ENCODE measurements at places on chromosomes 6 and 20. TPM values are rescaled to one million over a fixed set of nuclear protein-coding genes. Genes with fewer than 3 reads are reported as not detected.

- peak within 1 kb of the TSS; percentile 91 for H3K4me3 ChIP-seq
- peaks cover 48% of the 10 kb centered on the region for H3K4me1 ChIP-seq
- peak; percentile 80 for DNase-seq
- H3K27ac ChIP-seq: peak within 1 kb of the TSS; percentile 92
Measured at GRCh38 chr6:83430611-83431544, at the start of gene ME1. TSS of gene ME1 (minus strand) at chr6:83431051. CDS start at chr6:83430954, 97 bp downstream.

GRCh38 chr20:62601172-62601571 lies 41.1 kb upstream of the SLCO4A1 start:
- H3K27me3 ChIP-seq: peaks cover 27% of the 10 kb centered on the region
- peaks cover 16% of the 10 kb centered on the region for H3K4me1 ChIP-seq
- no peak for DNase-seq
- H3K27ac ChIP-seq: no peak overlapping the region
- H3K36me3 ChIP-seq: no peaks in the 10 kb centered on the region

DNA sequence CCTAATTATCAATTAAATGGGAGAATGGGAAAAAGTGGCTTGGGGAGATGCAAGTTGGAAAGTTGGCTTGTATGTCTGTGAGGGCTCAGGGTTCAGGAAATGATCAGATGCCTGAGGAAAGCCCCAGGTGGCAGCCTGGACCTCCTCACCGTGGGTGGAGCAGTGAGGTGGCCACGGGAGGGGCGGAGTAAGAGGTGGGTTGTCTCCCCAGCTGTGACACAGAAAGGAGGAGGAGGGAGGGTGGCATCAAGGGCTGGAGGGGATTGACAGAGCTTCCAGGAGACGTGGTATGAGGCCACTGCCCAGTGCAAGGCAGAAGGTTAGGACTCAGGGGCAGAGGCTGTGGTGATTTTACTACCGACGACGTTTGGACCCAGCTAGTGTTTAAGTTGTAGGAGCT lies 672.2 kb downstream of the PRKN start:
- no peaks in the 10 kb centered on the region for H3K4me1 ChIP-seq
- no peak overlapping the region for H3K27ac ChIP-seq
- peaks cover 27% of the 10 kb centered on the region for H3K27me3 ChIP-seq
- DNase-seq: no peak

DNA sequence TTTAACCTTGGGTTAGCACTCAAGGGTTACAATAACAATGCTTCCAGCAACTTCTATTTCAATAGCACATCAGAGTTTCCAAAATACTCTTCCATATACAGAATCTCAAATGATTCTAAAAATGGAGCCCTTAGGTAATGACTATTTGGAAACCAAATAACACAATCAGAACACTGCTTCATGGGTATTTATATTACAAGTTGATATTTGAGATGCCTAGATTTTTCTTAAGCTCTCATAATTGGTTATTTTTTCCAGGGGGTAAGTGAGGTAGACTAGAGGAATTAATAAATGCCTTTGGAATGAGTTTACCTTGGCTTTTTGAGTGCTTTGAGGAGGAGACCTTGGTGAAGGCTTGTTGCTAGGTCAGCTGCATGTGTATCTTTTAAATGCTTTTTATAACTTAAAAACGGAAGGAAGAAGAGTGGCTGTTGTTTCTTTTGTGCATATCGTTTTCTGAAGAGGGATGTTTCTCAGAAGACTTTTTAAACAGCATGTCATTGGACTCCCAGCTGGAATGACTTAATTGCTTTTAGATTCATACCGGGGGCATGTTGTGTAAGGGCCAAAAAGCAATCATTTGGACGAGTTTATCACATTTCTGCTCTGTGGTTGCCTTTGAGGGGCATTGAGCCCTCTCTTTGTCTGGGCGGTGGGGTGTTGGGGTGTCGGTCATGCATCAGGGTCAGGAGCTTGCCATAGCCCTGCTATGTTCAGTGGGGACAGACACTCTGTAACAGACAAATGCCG lies 186.0 kb downstream of the DTNBP1 start:
- no peak overlapping the region for H3K27ac ChIP-seq
- no peak overlapping the region for H3K4me3 ChIP-seq
- 0 out of 2 replicates have a peak, but pooled peaks cover 3% of the 10 kb centered on the region for H3K4me1 ChIP-seq
- no peak for DNase-seq
- H3K27me3 ChIP-seq: no peaks in the 10 kb centered on the region

DNA sequence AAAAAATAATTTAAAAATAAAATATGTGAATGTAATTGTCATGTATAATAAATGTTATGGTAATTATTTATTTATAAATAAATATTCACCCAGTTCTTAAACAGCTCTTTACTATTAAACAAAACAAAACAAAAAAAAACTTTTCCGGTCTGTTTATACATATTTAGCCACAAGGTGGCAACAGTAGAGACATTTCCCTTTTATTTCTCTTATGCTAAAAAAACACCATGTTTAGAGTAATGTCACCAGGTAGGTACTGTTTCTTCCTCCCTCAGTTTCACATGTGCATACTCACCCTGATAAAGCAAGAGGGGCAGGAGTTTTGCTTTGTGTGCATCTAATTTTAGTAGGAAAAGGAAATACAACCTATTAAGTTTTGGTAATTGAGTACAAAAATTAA lies 610.4 kb upstream of the IMPG1 start:
- H3K36me3 ChIP-seq: no peaks in the 10 kb centered on the region
- no peaks in the 10 kb centered on the region for H3K27me3 ChIP-seq
- no peak overlapping the region for H3K27ac ChIP-seq
- no peaks in the 10 kb centered on the region for H3K4me1 ChIP-seq
- no peak for DNase-seq

- H3K27ac ChIP-seq: no peak overlapping the region
- no peak overlapping the region for H3K4me3 ChIP-seq
- H3K27me3 ChIP-seq: no peaks in the 10 kb centered on the region
- H3K4me1 ChIP-seq: no peaks in the 10 kb centered on the region
Measured at GRCh38 chr6:14645841-14646240, 528.3 kb downstream of the CD83 start.

CRISP2 gene
- not detected for total RNA-seq

DNA sequence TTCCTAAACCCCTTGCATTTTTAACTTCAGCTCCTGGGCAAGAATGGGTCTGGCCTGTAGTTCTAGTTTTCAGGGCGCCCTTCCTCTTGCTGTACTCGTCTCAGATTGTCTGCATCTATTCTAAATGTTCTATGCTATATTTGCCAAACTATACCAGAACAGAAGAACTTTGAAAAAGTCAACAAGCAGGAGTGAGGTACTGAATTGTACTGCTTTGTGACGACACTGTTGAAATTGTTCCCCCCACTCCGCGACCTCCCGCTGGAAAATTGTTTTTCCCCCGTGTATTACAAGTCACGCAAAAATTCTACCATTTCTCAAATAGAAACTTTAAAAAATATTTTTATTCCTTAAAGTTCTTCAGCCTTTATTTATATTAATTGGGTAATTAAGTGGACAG lies 73.9 kb downstream of the CBFA2T2 start:
- H3K27ac ChIP-seq: no peak overlapping the region
- no peaks in the 10 kb centered on the region for H3K36me3 ChIP-seq
- peaks cover 9% of the 10 kb centered on the region for H3K4me1 ChIP-seq
- H3K4me3 ChIP-seq: no peak overlapping the region
- DNase-seq: no peak
- no peaks in the 10 kb centered on the region for H3K27me3 ChIP-seq

DNA sequence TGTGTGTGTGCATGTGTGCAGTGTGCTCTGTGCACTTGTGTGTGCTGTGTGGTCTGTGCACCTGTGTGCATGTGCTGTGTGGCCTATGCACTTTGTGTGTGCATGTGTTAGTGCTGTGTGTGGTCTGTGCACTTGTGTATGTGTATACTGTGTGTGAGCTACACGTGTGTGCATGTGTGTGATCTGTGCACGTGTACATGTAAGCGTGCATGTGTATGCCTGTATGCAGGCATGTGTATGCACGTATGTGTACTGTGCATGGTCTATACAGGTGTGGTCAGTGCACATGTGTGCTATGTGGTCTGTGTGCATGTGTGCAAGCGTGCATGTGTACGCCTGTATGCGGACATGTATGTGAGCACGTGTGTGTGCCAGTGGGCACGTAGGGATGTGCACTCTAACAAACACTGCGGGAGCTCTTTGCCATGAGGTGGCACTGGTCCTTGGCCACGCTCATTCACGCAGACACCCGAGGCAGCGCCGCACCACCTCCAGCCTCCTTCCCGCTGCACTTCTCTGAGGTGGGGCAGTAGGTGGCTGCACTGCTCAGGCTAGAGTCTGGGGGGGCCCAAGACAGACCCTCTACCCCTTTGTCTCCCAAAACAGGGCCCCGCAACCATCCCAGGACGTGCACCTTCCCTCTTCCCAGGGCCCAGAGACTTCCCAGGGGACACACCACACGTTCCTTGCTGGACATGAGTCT lies 42.4 kb upstream of the CHRNA4 start:
- peaks cover 98% of the 10 kb centered on the region for H3K27me3 ChIP-seq
- H3K36me3 ChIP-seq: no peaks in the 10 kb centered on the region
- H3K4me3 ChIP-seq: no peak overlapping the region
- DNase-seq: no peak

SPTLC3 gene
- 8.5 TPM for total RNA-seq

DNA sequence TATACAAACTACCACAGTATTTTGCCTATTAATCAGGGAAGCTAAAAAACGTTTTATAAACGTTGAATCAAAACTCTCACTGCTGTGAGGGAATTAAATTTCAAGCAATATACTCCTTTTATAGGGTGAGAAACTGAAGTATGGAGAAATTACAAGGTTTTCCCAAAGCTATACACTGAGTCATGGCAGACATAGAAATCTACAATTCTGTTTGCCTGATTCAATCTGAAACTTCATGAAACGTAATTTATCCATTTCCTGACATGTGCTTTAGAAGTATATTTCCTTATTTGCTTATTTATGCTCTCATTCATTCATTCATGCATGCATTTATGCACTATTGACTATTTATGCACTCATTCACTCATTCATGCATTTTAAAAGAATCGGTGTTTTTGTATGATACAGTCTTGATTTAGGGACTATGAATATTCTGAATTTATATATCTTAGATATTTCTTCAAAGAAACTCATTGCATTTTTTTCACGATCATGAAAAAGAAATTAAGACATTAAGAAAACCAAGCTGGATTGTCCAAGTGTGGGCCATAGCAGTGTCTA lies 16.5 kb downstream of the EYA4 start:
- no peaks in the 10 kb centered on the region for H3K27me3 ChIP-seq
- H3K36me3 ChIP-seq: no peaks in the 10 kb centered on the region
- H3K27ac ChIP-seq: no peak overlapping the region
- no peak for DNase-seq
- H3K4me1 ChIP-seq: peaks cover 36% of the 10 kb centered on the region

- no peak for DNase-seq
- H3K36me3 ChIP-seq: no peaks in the 10 kb centered on the region
- no peak overlapping the region for H3K4me3 ChIP-seq
- H3K27me3 ChIP-seq: no peaks in the 10 kb centered on the region
- H3K27ac ChIP-seq: no peak overlapping the region
Measured at GRCh38 chr6:92538275-92538674, 881.1 kb downstream of the EPHA7 start.

DAAM2 gene
- not detected for total RNA-seq

DNA sequence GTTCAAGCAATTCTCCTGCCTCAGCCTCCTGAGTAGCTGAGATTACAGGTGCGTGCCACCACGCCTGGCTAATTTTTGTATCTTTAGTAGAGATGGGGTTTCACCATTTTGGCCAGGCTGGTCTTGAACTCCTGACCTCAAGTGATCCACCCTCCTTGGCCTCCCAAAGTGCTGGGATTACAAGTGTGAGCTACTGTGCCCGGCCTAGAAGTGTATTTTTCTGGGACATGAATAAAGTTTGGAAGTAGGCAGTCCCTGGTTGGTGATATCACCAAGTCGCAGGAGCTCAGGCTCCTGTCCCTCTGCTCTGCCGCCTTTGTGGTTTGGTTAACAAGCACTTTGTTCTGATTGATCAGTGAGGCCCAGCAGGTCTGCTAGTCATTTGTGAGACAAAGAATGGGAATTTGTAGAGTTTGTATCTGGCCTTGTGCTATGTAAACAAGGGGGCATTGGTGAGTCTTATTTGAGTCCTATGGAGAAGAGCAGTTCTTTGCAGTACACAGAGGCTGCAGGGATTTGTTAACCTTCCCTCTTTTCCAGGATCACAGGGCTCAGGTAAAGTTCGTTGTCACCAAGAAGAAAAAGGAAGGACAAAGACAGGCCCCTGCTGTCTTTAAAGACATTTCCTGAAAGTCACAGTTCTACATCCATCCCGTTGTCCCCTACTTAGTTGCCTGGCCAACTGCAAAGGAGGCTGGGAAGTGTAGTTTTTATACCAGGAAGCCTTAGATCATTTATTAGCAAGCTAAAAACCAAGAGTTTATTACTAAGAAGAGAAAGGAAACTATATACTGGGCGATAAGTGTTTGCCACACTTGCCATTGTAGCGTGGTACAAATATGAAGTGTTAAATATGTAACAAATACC lies 13.1 kb downstream of the MTHFD1L start:
- no peak overlapping the region for H3K27ac ChIP-seq
- peaks cover 18% of the 10 kb centered on the region for H3K4me1 ChIP-seq
- DNase-seq: no peak
- no peak overlapping the region for H3K4me3 ChIP-seq

NMBR gene
- 0.35 TPM for total RNA-seq

- DNase-seq: peak; percentile 94
- H3K36me3 ChIP-seq: no peaks in the 10 kb centered on the region
- H3K27me3 ChIP-seq: no peaks in the 10 kb centered on the region
- peak overlapping the region; percentile 86 for H3K27ac ChIP-seq
Measured at GRCh38 chr6:42404484-42404883, 47.2 kb downstream of the TRERF1 start.

TXLNB gene
- not detected for total RNA-seq

- no peak overlapping the region for H3K27ac ChIP-seq
- DNase-seq: no peak
- no peaks in the 10 kb centered on the region for H3K36me3 ChIP-seq
Measured at GRCh38 chr6:138307816-138308730, 69.6 kb upstream of the SMIM28 start.

DNA sequence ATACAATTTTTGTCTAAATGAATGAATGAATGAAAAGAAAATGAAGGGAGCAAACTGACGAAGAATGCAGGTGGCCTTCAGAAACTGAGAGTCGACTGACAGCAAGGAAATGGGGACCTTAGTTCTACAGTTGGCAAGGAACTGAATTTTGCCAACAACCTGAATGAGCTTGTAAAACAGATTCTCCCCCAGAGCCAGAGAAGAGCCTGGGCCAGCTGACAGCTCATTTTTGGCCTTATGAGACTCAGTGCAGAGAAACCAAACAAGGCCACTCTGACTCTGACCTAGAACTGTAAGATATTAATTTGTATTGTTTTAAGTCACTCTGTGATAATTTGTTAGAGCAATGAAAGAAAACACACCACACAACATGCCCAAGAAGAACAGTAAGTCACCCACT lies 21.8 kb downstream of the MAN1A1 start:
- 0 out of 2 replicates have a peak, but pooled peaks cover 7% of the 10 kb centered on the region for H3K4me1 ChIP-seq
- no peak overlapping the region for H3K4me3 ChIP-seq
- no peak for DNase-seq
- no peak overlapping the region for H3K27ac ChIP-seq
- H3K27me3 ChIP-seq: no peaks in the 10 kb centered on the region

GRCh38 chr6:141744971-141745370 lies 387.8 kb upstream of the GJE1 start:
- H3K4me3 ChIP-seq: no peak overlapping the region
- no peak overlapping the region for H3K27ac ChIP-seq
- no peaks in the 10 kb centered on the region for H3K4me1 ChIP-seq
- no peak for DNase-seq
- no peaks in the 10 kb centered on the region for H3K36me3 ChIP-seq
